A549 treated with RU486 at 1 μM for 4 hours (cell line): ENCODE measurements at places on chromosomes 4 and X. TPM values are rescaled to one million over a fixed set of nuclear protein-coding genes. Genes with fewer than 3 reads are reported as not detected.

CT45A1 gene
- not detected in 5 replicates for total RNA-seq

SAGE1 gene
- total RNA-seq: 0.03 TPM in 1 of 5 replicates, not detected in the others

EDNRA gene
- 0.30 to 0.62 TPM (median 0.31 TPM) in 5 replicates for total RNA-seq

ASMT gene
- 0.09 to 0.34 TPM (median 0.30 TPM) in 3 of 5 replicates, not detected in the others for total RNA-seq

BEND2 gene
- total RNA-seq: not detected in 5 replicates
